ENCODE measurements at places on chromosomes 5 and 9.

GRCh38 chr5:80761176-80761575 lies 106.4 kb upstream of the DHFR start:
- no peak for DNase-seq

DNA sequence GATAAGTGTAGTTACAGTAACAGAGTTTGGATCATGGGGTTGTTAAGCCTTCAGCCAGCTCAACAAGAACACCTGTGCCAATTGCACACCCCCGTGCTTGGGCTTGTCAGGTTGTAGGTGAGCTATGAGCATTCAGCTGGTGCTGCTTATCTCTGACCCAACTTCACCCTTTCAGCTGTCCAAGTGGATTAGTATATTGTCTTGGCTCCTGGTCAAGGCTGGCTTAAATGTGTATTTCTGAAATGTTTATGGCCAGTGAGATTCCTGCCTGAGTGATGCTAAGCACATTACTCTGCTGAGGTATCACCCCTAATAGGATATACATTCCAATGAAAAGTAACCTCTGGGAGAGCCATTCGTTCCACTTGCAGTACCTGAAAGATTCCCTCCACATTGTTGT lies 44.2 kb upstream of the LMNB1 start:
- no peak for DNase-seq

DNA sequence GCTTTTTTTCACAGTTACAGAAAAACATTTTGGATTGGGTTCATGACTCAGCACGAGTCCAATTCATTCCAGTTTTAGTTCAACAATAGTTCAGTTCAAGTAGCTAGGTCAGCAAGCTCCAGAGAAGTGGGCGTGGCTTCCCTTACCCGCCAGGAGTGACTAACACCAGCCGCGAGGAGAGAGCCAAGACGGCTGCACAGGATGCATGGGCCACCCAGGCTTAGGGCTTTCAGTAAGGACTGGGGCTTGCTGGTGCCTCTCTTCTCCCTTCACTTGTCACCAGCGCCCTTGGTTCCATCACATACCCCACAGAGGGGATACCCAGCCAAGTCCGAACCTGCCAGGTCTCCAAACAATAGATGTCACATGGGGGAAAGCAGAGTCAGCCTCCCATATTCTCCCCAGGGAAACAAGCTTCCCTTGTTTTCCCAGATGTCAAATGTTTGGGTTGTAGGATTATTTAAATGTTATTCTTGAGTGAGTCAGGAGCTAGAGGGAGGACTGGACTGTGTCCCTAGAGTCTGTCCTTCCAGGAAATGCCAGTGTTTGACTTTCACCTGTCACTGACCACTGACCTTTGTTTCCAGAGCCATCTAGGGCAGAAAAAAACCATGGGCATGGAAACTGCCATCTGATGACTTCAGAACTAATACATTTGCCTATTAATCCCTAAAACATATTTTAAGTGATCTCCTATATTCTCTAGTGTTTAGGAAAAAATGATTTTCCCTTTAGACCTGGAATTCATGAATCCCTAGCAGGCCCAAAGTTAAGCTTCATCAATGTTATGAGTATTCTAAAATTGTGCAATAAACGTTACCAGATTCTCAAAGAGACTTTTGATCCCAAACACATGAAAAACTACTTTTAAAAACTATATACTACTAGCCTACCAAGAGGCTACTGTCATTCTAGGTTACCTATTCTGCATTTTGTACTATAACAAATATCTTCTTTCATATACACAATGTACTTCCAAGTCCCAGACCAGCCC lies 51.9 kb downstream of the NIPAL4 start:
- peak; percentile 64 for DNase-seq

GRCh38 chr5:159695741-159696294 lies 220.5 kb upstream of the ADRA1B start:
- no peak for DNase-seq

- no peak for DNase-seq
Observed at GRCh38 chr9:120447959-120448500, 131.9 kb downstream of the CDK5RAP2 start.

DNA sequence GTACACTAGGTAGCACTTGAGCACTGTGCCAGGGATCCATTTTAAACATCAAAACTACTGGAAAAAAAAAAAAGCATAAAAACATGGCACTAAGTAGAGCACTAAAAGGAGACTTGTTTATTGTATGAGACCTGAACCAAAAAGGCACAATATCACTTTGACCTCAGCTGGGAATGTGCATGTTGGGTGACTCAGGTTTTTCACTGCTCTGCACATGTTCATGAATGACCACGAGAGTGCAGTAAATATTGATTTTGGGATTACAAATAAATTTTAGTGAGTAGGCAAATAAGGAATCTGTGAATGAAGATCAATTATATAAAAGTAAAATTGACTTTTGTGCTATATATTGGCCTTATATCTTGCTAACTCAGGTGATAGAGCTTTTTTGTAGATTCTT lies 11.8 kb downstream of the RMI1 start:
- DNase-seq: no peak

GRCh38 chr5:130884023-130884422 lies 281.0 kb downstream of the HINT1 start:
- DNase-seq: no peak

GRCh38 chr5:158888206-158888605 lies 211.5 kb downstream of the EBF1 start:
- no peak for DNase-seq

DNA sequence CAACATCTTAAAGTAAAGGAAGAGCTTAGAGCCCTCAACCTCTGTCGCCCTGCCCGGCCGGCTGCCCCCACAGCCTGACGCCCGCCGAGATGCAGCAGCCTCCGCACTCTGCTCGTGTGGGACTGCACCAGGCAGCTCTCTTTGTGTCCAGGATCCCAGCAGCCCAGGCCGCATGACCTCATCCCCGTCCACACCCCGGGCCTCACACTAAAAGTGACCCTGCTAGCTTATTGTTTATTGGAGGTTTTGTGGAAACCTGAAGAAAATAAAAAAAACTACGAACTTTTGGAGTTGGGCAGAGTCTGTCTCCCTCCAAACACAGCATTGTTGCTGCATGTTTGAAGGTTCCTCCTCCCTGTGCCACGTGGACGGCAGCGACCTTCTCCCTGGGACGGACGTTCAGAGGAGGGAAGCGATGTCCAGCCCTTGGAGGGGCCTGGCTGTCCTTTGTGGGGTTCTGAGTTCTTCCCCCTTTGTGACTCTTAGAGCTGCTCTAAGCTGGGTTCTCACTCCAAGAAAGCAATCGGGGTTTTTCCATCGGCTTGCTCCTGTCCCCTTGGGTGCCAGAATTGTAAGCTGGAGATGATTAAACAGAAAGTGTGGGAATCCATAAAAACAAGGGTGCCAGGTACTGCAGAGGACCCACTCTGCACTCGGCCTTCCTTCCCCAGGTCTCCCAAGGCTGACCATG lies 103.5 kb upstream of the COL5A1 start:
- DNase-seq: no peak

GRCh38 chr5:39652036-39652435 lies 227.3 kb upstream of the DAB2 start:
- no peak for DNase-seq

- no peak for DNase-seq
Observed at GRCh38 chr5:81398741-81399140, 4.8 kb upstream of the ACOT12 start.

- DNase-seq: no peak
Observed at GRCh38 chr9:20940447-20941173, 90.8 kb downstream of the HACD4 start.

DNA sequence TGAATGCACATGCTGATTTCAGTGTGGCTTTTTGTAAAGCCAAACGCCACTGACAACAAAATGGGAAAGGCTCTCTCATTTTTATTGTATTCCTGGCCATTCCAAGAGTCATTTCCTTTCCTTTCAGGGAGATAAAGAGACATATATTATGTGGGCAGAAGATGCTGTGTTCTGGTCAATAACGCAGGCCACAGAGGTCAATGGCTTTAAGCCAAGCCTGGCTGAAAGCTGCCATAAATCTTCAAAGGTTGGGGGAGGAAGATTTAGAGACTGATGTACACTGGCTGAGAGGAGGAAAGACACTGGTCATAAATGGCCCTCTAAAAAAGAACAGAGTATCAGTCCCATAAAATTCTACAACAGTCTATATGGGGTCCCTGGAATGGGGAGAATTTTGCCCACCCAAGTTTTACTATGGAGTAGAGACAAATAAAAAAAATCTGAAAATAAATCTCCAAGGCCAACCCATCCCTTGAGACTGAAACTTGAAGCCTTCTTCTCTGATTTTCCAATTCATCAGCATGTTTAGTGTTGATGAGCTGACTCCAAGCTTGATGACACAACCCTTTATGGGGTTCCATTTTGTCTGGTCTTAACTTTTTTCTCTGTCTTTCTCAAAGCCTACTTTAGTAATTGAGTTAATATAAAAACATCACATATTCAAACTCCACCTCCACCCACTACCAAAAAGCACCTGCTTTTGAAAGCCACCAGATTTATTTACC lies 152.1 kb upstream of the SLC24A2 start:
- DNase-seq: no peak

DNA sequence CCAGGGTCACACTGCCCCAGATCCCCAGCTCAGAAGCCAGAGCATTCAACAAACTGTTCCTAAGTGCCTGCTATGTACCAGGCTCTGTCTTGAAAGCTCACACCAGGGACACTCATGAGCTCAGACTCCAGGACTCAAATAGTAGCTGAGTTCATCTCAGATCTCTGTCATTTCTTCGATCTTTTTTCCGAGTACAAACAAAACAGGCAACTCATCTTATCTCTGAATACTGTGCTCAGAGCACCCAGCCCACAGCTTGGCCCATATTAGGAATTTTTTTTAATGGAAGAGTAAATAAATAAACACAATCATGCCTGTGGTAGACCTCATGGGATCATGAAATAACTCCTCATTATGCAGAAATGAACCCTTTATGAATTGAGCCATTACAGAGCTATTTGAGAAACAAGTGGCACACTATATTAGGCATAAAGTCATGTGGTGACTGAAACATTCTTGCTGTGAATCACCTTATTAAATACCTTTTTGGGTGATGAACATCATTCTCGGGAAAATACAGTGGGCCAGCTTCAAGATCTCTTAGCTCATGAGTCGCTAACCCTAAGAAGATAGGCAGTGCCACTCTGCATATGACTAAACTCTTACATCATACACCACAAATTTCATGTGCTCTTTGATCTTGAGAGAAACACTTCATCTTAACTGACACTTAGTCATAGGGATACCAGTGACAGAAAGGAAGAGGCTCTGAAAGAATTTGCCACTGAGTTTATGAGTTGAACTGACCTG lies 9.9 kb downstream of the SH3RF2 start:
- no peak for DNase-seq

- DNase-seq: no peak
Observed at GRCh38 chr5:6567835-6568234, 65.0 kb downstream of the NSUN2 start.

- no peak for DNase-seq
Observed at GRCh38 chr5:176547802-176548201, 1.3 kb upstream of the CDHR2 start.

GRCh38 chr5:91171322-91171721 lies 211.8 kb downstream of the ARRDC3 start:
- DNase-seq: no peak

DNA sequence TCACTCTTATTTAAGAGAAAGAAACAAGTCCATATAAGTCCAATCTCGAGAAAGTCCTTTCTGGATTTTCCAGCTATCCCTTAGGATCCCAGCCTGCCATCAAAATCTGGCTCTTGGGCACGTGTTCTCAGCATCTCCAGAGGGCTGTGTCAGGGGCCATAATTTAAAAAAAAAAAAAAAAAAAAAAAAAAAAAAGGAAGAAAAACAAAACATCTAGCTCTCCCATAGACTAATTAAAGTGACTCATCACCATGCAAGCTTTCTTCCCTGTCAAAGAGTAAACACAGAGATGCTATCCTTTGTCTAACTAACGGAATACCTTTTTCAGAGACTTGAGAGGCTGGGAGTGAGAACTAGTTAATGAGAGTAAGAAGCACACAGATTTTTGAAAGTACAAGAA lies 44.9 kb upstream of the MYO10 start:
- DNase-seq: no peak

DNA sequence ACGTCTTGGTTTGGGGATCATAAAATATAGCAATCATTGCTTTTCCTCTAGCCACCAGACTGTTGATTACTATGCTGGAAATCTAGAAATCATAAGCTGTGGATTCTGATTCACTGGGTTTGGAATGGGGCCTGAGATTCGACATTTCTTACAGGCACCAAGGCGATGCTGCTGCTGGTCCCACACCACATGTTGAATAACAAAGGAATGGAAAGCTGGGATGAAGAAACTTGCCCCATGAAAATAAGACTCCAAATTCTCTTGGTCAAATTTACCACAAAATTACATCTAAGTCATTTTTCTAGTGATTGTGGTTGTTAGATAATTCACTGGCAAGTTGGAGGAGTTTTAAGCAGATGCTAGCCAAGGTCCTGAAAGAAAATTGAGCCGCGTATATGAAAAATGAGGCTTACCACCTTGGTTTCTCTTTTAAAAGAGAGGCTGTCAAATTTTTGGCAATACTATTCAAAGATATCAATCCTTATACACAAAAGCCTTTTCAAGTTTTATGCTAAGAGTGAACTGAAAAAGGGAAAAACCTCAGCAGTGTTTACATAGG lies 23.0 kb upstream of the MEIKIN start:
- no peak for DNase-seq

DNA sequence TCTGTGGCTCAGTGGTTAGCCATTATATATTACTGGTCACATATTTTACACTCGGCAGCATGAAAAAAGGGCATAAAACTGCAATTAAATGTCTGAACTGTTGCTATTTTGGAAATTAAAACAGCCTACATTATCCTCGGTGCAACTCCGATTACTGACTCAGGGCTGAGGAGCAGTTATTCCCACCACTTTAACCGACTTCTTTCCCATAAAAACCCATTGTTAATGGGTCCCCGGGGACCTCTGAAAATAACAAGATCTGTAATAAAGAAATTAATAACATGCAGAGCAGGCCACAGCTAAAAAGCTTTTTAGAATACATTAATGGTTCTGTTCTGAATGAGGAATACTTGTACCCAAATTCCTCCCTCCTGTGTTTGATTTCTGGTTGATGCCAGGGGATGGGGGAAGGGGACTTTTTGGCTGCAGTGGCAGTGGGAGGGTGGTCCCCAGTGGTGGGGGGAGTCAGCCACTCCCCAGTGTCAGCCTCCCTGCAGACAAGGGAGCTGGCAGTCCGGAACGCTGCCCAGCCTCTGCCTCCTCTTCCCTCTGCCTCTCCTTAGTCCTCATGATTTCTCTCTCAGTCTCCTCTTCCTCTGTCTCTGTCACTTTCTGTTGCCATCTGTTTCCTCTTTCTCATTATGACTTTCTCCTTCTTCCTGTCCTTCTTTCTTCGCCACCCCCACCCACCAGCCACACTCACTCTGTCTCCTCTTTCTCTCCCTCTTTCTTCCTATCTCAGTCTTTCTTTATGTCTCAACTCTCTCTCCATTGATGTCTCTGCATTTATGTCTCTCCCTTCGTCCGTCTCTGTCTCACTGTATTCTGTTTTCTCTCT lies 59.0 kb upstream of the ZBTB43 start:
- DNase-seq: no peak

GRCh38 chr9:100428871-100429654 lies 2.1 kb downstream of the MSANTD3 start:
- no peak for DNase-seq

GRCh38 chr9:88746029-88746742 lies 211.2 kb downstream of the NXNL2 start:
- DNase-seq: no peak

All from NCI-H2171 treated with DMSO at 0.1 percent for 48 hours (cell line).